ENCODE measurements at places on chromosomes 6 and 20. TPM values are rescaled to one million over a fixed set of nuclear protein-coding genes. Genes with fewer than 3 reads are reported as not detected.

The RCAN2 gene
- not detected for polyA plus RNA-seq

The PLEKHG1 gene
- polyA plus RNA-seq = 0.02 TPM

The NRSN1 gene
- 0.02 TPM for polyA plus RNA-seq

The RSPH4A gene
- polyA plus RNA-seq = 0.30 TPM

The OOEP gene
- polyA plus RNA-seq = not detected

The TOX2 gene
- 6.1 TPM for polyA plus RNA-seq

The TXLNB gene
- 0.12 TPM for polyA plus RNA-seq

The FHL5 gene
- not detected for polyA plus RNA-seq

The KHDRBS2 gene
- polyA plus RNA-seq = not detected

The ATP6V1G2 gene
- 13.6 TPM for polyA plus RNA-seq

The NRN1 gene
- 8.5 TPM for polyA plus RNA-seq

The CDH26 gene
- polyA plus RNA-seq = 0.13 TPM

The C20orf141 gene
- 1.2 TPM for polyA plus RNA-seq

The ADAM33 gene
- polyA plus RNA-seq = 5.0 TPM

The CCNC gene
- 16.0 TPM for polyA plus RNA-seq

The ARMC2 gene
- 4.3 TPM for polyA plus RNA-seq

The TGM3 gene
- not detected for polyA plus RNA-seq

The TFAP2C gene
- polyA plus RNA-seq = not detected

The ZBTB46 gene
- polyA plus RNA-seq = 0.15 TPM

The MROH8 gene
- 3.5 TPM for polyA plus RNA-seq

The RHAG gene
- not detected for polyA plus RNA-seq

The TRIM26 gene
- 23.5 TPM for polyA plus RNA-seq

The BMP5 gene
- polyA plus RNA-seq = 0.05 TPM

The CCDC167 gene
- 49.1 TPM for polyA plus RNA-seq

The PTCRA gene
- not detected for polyA plus RNA-seq

The KIFC1 gene
- 35.9 TPM for polyA plus RNA-seq

The TCP11 gene
- polyA plus RNA-seq = 0.16 TPM

The SLC17A2 gene
- polyA plus RNA-seq = not detected

The RIPPLY2 gene
- 0.33 TPM for polyA plus RNA-seq

The LYRM2 gene
- 14.5 TPM for polyA plus RNA-seq

The SLC17A1 gene
- polyA plus RNA-seq = not detected

The SLC26A8 gene
- polyA plus RNA-seq = not detected

The GSTA3 gene
- polyA plus RNA-seq = not detected

The ANKRD66 gene
- polyA plus RNA-seq = not detected

The SCUBE3 gene
- polyA plus RNA-seq = 2.0 TPM

The VIP gene
- polyA plus RNA-seq = 2.5 TPM

The PRL gene
- polyA plus RNA-seq = not detected

The GGTLC1 gene
- not detected for polyA plus RNA-seq

The PAK5 gene
- polyA plus RNA-seq = 0.06 TPM
